ENCODE measurements at places on chromosomes 7 and 10. TPM values are rescaled to one million over a fixed set of nuclear protein-coding genes. Genes with fewer than 3 reads are reported as not detected.
A peak's percentile ranks its signal among the peaks of the same experiment; 100 is the strongest.

GRCh38 chr10:49608166-49609005 lies 1.7 kb upstream of the SLC18A3 start:
- DNase-seq = no peak

- peak; percentile 85 for DNase-seq
These were observed 97.4 kb upstream of the PDCD4 start for GRCh38 chr10:110774069-110775019.

ST8SIA6 gene
- 0.87 TPM for total RNA-seq

GRCh38 chr7:156169474-156170370 lies 357.5 kb upstream of the SHH start:
- no peak for DNase-seq

GRCh38 chr10:132575320-132576201 lies 38.0 kb downstream of the INPP5A start:
- DNase-seq = peak; percentile 55

HOXA2 gene
- total RNA-seq = 0.20 TPM

DNA sequence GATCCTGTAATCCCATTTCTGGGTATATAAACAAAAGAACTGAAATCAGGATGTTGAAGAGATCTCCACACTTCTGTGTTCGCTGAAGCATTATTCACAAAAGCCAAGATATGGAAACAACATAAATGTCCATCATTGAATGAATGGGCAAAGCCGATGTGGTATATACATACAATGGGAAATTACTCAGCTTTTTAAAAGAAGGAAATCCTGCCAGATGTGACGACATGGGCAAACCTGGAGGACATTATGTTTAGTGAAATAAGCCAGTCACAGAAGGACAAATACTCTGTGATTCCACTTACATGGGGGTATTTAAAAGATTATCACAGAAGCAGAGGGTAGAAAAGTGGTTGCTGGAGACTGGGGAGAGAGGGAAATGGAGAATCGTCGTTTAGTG lies 23.9 kb upstream of the FAM107B start:
- peak; percentile 79 for DNase-seq

FRMPD2 gene
- total RNA-seq = under 0.01 TPM

PCLO gene
- 0.87 TPM for total RNA-seq

DNA sequence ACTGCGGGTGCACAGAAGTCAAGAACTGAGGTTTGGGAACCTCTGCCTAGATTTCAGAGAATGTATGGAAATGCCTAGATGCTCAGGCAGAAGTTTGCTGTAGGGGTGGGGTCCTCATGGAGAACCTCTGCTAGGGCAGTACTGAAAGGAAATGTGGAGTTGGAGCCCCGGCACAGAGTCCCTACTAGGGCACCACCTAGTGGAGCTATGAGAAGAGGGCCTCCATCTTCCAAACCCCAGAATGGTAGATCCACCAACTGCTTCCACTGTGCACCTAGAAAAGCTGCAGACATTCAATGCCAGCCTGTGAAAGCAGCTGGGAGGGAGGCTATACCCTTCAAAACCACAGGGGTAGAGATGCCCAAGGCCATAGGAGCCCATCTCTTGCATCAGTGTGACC lies 1336.0 kb upstream of the CELF2 start:
- DNase-seq = no peak

DNA sequence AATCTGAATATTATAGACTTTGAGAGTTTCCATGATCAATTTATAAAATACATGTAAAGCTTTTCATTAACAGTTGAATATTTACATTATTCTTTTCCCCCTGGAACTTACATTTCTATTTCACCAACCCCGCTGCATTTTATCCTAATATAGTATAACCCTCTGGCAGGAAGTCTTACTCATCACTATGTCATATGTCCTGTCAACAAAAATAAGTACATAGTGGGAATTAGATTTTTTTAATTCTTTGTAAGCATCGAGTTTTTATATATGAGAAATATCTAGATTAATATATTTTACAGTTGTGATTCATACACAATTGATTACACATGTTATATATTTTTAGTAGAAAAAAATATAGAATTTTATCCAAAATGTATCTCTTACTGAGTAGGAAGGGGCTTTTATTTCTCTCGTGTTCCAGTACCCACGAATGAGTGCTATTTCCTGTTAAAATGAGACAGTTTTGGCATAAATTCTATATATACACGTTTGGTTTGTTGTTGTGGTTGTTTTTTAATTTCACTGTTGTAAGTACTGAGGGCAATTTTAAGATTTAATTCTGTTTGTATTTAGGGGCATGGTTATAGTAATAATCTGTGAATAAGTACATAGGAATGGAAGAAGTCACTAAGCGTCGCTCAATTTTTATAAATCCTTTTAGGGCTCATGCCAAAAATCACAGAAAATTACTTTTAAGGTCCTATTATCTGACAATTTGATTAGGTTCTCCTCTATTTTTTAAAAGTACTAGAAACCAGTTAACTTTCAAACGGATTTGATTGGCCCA lies 87.1 kb downstream of the HECW1 start:
- peak; percentile 46 for DNase-seq

- no peak for DNase-seq
These were observed 111.8 kb downstream of the ANKRD61 start for GRCh38 chr7:6142871-6143380.

DNA sequence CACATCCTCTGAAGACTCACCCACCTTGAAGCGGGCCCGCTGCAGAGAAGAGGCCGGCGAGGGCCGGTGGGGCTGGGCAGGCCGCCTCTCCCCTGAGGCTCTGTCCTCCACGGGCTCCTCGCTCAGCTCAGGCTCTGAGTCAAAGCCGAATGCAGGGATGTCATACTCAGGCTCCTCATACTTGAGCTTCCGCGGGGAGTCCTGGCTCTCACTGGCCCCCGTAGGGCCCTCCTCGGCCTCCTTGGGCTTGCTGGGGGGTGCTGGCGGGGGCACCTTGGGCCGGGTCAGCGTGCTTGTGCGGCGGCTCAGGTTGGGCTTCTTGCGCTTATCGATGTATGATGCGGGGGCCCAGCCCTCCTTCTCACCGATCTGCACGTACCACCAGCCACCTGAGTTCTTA lies 109.9 kb downstream of the NEURL1 start:
- no peak for DNase-seq

FRA10AC1 gene
- 3.2 TPM for total RNA-seq

CUL2 gene
- 20.0 TPM for total RNA-seq

DNA sequence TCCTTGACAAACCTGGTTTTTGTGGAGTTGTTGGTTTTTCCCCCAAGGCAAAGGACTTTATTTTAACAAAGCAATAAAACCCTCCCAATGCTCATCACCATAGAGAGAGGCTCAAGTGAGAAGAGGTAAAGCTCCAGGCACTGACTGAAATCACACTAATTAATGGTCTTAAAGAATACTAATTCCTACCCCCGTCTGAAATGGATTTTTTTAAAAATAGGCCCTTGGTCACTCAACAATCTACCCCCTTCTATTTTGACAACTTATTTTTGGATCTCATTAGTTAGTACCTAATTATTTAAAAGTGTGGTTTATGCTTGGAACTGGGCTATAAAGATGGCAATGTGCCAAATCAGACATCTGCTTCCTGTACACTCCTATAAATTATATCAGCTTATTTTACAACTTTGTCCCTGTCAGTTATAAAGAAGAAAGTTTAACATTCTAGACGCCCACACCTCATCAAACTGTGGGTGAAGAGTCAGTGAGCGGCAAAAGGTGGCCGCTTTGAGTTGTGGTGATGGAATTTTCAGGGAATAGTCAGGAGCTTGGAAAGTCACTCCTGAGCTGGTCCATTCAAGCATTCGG lies 10.6 kb downstream of the GLI3 start:
- DNase-seq = peak; percentile 67

BAMBI gene
- total RNA-seq = 3.0 TPM
